SJCRH30 (cell line): ENCODE measurements at places on chromosomes 3 and 15. TPM values are rescaled to one million over a fixed set of nuclear protein-coding genes. Genes with fewer than 3 reads are reported as not detected.

DNA sequence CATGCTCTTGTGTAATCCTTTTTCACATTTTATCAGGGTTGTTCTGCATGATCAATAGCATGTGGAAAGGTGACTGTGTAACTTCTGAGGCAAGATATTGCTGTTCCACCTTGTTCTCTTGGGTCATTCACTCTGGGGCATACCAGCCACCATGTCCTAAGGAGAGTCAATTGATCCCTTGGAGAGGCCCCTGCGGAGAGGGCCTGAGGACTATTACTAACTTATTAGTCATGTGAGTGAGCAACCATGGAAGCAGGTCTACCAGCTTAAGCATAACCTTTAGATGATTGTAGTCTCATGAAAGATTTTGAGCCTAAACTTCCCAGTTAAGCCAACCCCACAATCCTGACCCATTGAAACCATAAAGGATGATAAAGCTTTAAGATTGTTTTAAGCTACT is 22.0 kb upstream of the COL6A5 start:
- no peak for DNase-seq

UROC1 gene
- not detected in 2 replicates for total RNA-seq

REC114 gene
- total RNA-seq, result not detected in 2 replicates

PEAK1 gene
- total RNA-seq, result 16.1 and 16.3 TPM in 2 replicates

DNA sequence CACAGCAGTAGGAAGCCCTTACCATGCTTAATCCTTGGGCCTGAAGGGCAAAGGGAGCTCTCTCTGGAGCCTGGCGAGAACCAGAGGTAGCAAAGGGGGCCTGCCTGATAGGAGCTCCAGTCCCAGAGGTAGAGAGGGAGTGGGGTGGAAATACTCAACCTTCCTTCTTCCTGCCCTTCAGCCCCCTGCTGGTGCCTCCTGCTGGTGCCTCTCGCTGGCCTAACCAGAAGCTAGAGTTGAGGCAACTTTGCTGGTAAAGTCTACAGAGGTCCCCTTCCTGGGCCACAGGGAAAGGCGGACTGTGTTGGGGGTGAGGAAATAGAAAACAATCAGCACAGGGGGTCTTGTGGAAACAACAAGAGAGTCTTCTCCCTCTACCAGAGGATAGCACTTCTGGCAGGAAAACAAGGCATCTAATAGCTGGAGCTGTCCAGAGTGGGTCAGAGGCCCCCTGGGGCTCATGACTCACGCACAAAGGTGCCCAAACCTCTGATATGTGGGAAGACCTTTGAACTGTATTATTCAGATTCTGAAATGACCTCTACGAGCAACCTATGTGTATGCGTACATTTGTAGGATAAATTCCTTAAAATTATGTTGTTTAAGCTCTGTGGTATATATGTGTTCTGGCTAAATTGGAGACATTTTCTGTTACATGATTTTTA is 133.9 kb downstream of the LRRC28 start:
- DNase-seq, result no peak

DNA sequence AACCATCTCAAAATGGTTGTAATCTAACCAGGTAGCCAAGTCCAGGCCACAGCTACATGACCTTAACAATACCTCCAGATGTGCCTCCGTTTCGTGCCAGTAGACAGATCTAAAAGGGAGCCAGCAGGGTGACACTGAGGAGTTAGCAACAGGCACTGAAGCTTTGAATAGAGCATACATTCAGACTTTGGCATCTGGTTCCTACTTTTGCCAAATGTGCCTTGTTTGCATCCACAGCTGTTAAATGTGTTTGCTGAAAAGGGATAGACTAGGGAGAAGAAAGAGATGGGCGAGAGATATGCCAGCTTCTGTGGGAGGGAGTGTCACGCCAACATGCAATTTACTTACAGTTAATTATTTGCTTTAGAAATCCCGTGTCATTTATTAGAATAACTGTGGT is 1433.9 kb upstream of the CADM2 start:
- DNase-seq, result peak; percentile 13

TNFAIP8L3 gene
- 0.04 and 0.05 TPM in 2 replicates for total RNA-seq

DNA sequence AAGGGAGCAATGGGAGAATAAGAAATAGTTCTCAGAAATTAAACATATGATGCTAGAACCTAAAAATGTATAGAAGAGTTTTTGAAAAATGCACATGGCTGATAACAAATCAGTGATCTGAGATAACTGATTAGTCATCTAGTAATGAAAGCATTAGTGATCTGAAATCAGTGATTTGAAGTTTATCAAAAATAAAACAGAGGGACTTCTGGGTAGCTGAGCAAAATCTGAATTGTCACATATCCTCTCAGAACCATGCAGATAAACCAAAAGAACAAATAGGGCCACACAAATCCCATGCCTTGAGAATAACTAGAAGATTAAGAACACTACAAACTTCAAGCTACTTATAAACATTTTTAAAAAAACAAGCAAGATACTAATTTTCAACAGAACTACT is 71.5 kb downstream of the MCF2L2 start:
- DNase-seq, result no peak

- DNase-seq, result no peak
These were observed 312.1 kb upstream of the TGFBR2 start for GRCh38 chr3:30294241-30294667.

DNA sequence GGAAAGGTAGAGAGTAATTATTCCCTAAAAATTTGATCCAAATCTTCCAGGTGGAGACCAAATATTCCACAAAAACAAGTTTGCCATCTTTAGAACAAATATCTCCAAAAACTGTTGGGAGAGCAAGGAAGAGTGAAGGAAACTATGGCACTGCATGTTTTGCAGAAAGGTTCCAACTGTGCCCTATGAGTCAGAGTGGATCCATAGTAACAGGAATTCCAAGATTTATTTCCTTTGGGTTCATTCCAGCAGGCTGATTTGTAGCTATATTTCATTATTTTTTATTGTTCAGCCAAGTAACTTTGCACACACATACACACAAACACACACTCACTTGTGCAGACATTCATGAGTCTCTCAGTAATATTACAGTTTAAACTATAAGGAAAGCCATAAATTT is 459.7 kb upstream of the EPHA6 start:
- DNase-seq, result no peak

ARPP21 gene
- total RNA-seq, result 9.9 and 10.2 TPM in 2 replicates

- DNase-seq, result no peak
These were observed 503.9 kb upstream of the NR2F2 start for GRCh38 chr15:95826412-95827195.

DNA sequence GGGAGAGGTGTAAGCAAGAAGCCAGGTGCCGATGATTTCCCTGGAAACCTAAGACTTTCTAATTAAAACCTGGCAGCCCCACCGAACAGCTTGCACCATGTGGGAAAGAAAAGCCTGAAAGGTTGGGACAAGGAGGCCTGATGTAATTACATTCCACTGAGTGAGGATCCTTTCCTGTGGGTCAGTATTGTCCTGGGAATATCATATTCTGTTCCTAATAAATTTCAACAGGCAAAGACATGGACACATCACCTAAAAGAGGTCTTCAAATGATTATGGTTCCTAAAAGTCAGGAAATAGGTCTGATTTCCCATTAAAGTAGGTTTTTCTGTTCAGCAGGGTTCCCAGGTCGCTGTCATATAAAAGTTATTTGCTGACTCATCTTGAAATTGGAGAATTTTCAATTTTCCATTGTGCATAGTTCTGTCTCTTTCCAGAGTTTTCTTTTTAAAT is 58.5 kb downstream of the DUT start:
- no peak for DNase-seq

GRCh38 chr3:13064964-13065363 is 8.3 kb downstream of the IQSEC1 start:
- DNase-seq, result peak; percentile 38

DNA sequence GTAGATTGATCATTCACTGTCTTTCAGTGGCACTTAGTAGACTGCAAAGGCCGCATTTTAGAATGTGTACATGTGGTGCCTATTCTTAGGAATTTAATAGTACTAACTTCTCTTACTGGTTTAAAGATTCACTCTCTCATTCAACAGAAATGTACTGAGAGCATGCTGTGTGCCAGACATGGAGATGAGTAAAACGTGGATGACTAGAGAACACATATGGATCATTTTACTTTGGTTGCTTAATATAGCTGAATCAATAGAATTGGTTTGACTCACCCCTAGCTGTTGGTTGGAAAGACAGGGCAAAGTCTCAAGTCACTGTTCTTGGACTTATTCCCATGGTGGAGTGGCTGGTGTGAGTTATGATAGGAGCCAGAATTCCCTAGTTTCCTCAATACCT is 109.1 kb upstream of the TNFAIP8L3 start:
- DNase-seq, result no peak

DNA sequence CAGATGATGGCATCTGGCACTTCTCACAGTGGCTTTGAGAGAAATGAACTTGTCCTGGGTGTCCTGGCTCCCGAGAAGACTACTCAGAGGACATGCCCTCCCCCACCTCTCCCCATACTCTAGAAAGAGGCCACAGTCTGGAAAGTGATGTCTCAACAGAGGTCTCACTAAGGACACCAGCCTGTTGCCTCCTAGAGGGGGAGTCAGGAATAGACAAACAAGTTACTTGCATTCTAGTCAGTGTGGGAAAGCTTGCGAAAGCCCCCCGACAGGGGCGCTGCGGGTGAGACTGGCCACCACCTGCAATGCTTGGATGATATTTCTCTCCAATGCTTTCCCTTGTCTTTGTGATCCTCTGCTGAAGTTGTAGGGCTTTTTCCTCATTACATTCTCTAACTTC is 17.2 kb downstream of the B4GALT4 start:
- DNase-seq, result no peak

TIMP4 gene
- total RNA-seq, result not detected in 2 replicates

DNA sequence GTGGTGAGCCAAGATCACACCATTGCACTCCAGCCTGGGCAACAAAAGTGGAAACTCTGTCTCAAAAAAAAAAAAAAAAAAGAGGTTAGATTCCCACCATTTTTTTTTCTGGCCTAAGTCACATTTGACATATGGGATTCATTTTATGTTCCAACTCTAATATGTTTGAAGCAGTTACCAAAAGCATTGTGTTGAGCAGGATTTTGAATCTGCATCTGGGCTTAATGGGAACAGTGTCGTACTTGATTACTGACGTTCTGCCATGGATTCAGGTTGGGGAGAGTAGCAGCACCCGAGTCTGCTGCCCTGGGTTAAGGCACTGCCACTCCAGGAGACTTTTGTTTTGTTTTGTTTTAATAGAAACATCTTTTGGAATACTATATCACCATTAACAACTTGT is 348.7 kb upstream of the TBL1XR1 start:
- DNase-seq, result no peak

GRCh38 chr3:102059145-102059943 is 210.0 kb downstream of the NFKBIZ start:
- DNase-seq, result no peak

DNA sequence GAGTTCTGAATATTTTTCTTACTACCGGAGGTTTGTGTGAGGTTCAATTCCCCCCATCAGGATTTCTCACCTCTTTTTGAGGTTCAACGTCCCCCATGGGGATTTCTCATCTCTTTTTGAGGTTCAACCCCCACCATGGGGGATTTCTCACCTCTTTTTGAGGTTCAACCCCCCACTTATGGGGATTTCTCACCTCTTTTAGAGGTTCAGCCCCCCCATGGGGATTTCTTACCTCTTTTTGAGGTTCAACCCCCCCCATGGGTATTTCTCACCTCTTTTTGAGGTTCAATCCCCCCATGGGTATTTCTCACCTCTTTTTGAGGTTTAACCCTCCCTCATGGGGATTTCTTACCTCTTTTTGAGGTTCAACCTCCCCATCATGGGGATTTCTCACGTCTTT is 26.3 kb downstream of the NDUFB4 start:
- DNase-seq, result no peak

RBSN gene
- total RNA-seq, result 14.6 and 17.6 TPM in 2 replicates

- peak; percentile 92 for DNase-seq
These were observed at the start of gene ULK3 for GRCh38 chr15:74842581-74843444. Gene ULK3, minus strand, starts transcription at chr15:74843156. Its CDS starts 51 bp downstream, at chr15:74843105.

SKIL gene
- total RNA-seq, result 82.5 and 96.4 TPM in 2 replicates

GRCh38 chr3:159711560-159712333 is 276.9 kb upstream of the IL12A start:
- DNase-seq, result peak; percentile 88

- DNase-seq, result no peak
These were observed 14.6 kb downstream of the CHSY1 start for GRCh38 chr15:101237251-101237650.

DNA sequence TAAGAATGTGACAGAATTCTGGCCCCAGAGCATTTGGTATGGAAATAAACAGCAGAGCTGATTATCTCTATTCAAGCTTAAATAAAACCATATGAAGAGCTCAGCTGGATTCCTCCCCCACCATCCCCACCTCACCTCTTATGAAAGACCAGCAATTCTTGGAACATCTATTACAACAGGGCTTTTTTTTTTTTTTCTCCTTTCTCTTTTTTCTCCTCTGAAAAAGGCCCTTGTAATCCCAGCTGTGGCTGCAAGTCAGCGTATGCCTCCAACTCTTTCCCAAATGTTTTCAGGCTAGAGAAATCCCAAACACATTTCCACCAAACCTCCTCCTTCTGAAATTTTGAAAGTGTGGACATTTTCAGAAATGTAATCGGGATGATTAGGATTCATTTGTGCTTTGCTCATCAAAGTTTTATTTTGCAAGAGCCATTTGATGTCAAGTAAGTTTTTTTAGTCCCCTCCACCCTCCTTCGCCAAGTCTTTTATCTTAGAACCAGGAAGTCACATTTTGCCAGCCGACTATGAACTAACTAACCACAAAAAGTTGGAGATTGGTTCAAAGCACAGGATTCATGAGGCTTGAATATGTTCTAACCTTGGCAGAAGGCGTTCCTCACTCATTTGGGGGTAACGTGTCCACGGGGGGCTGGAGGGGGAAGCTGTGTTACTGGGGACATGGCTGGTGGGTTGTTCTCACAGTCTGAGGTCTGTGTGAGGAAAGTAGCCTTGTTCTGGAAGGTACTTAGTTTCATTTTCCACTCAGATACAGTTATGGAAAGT is 142.0 kb upstream of the PDZRN3 start:
- no peak for DNase-seq

- no peak for DNase-seq
These were observed 10.8 kb upstream of the PDIA3 start for GRCh38 chr15:43735416-43735815.
